NCI-H1417 (cell line): ENCODE measurements at places on chromosomes 12 and 14.

DNA sequence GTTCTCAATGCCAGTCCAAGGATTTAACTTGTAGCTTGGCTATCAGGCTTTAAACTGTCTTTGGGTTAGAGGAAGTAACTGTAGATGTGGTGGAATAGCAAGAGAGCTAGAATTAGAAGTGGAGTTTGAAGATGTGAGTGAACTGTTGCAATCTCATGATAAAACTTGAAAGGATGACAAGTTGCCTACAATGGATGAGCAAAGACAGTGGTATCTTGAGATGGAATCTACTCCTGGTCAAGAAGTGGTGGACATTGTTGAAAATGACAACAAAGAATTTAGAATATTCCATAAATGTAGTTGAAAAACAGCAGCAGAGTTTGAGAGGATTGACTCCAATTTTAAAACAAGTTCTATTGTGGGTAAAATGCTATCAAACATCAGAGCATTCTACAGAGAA is 199.0 kb downstream of the DUSP6 start:
- DNase-seq, result no peak

GRCh38 chr14:100825713-100826331 is at the start of gene MEG3:
TSS of gene MEG3 (plus strand) at chr14:100826118.
- no peak for DNase-seq

GRCh38 chr14:47300796-47301195 is 374.6 kb downstream of the MDGA2 start:
- DNase-seq, result no peak

DNA sequence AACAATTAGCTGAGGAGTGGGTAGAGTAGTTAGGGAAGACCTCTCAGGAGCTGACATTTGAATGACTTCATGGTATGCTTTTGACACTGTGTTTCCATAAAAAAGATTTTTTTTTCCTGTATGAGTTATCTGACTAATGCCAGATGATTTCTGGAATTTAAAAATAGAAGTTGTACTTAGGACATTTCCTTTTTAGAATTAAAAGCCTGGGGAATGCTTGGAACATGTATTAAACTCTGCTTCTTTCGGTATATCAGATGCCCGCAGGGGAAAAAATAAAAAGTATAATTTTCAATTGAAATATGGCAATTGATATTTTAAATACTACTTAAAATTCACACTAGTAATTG is 41.1 kb downstream of the BRMS1L start:
- no peak for DNase-seq

DNA sequence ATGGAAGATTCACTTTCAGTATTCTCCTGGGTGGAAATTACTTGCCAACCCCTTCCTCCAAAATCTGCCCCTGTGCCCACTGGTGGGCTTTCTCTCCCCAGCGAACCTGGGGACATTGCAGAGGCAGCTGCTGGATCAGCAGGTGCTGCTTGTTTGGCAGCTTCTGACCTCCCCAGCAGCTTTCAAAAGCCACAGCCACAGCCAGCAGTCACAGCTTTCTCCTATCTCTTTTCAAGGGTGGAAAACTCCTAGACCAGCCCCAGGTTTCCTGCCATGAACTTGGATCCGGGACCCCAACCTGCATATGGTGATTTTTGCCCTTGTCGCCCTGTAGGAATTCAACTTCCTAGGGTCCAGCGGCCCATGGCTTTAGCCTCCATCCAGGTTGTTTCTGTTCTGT is 330.8 kb downstream of the ADAMTS20 start:
- DNase-seq, result no peak

GRCh38 chr12:16407346-16407745 is 59.9 kb downstream of the MGST1 start:
- no peak for DNase-seq

DNA sequence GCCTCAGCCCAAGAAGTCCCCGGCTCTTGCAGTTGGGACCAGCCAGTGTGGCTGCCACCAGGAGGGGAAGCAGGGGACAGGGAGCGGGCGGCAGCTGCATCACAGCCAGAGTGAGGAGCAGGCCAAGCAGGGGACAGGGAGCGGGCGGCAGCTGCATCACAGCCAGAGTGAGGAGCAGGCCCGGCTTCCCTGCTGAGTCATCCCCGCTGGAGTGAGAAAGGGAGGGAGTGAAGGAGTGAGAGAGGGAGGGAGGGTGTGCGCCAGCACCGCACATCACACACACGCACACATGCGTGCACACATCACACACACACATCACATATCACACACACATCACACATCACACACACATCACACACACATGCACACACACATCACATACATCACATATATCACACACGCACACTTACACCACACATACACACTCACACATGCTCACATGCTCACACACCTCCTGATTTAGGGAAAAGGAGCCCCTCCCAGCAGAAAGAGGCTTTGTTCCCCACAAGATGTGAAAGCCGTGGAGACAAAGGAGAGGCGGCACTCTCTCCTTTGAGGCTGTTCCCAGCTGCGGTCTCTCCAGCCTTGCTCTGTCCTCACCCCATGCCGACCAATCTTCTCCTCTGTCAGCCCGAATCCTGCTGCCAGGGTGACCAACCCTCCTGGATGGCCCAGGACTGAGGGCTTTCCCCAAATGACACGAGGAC is 16.7 kb upstream of the ZDHHC22 start:
- DNase-seq, result peak; percentile 97

GRCh38 chr12:9124383-9125031 is 8.8 kb upstream of the A2M start:
- DNase-seq, result no peak

DNA sequence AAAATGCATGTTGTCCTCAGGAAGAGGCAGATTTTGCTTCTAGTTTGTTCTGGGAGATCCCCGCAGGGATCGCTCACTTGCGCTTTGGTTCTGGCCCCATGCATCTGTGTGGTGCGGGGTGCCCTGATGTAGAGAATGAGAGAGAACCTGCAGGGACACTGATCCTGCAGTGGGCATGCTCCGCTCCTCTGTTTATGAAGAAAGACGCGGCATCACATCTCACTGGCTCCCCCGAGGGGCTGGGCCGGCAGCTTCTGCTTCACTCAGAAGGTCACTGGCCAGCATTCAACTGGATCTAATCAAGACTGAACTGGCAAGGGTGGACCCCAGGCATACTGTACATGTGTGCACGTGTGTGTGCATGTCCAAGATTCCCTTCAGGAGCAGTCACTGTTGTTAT is 164.2 kb downstream of the CALM1 start:
- no peak for DNase-seq

- DNase-seq, result no peak
Observed at GRCh38 chr14:77603654-77604255, 12.7 kb downstream of the SPTLC2 start.

DNA sequence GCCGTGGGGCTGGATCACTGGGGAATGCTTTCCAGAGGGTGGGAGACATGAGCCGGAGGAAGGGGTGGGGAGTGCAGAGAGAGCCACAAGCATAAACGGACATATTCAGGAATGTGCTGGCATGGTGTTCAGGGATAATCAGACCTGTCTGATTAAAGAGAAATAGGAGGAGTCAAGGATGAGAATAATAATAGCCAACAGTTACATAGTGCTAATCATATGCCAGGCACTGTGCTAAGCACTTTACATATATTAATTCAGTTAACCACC is 43.7 kb downstream of the LTBP2 start:
- no peak for DNase-seq

GRCh38 chr12:117092511-117092780 is 6.8 kb downstream of the TESC start:
- no peak for DNase-seq

- no peak for DNase-seq
Observed at GRCh38 chr12:113092607-113093408, 36.3 kb downstream of the DTX1 start.

DNA sequence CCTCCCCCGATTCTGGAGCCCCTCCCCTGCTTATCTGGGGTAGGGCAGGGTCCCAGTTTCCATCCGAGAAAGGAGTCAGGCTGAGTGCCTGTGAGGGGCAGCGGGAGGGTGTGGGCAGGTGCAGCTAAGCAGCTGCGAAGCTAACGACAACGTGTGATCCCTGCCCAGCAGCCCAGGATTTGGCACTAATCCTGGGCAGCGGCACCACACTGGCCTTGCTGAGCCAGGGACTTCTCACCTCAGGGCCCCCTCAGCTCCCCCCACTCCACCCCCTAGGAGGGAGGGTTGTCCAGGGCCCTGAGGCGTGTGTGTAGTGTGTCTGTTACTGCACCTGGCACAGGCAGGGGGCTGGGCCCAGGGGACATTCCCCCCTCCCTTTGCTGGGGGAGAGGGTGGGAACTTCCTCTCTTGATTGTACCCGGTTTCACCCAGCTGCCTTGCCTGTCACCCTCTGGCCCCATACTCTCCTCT is 1.8 kb downstream of the SMIM41 start:
- no peak for DNase-seq

DNA sequence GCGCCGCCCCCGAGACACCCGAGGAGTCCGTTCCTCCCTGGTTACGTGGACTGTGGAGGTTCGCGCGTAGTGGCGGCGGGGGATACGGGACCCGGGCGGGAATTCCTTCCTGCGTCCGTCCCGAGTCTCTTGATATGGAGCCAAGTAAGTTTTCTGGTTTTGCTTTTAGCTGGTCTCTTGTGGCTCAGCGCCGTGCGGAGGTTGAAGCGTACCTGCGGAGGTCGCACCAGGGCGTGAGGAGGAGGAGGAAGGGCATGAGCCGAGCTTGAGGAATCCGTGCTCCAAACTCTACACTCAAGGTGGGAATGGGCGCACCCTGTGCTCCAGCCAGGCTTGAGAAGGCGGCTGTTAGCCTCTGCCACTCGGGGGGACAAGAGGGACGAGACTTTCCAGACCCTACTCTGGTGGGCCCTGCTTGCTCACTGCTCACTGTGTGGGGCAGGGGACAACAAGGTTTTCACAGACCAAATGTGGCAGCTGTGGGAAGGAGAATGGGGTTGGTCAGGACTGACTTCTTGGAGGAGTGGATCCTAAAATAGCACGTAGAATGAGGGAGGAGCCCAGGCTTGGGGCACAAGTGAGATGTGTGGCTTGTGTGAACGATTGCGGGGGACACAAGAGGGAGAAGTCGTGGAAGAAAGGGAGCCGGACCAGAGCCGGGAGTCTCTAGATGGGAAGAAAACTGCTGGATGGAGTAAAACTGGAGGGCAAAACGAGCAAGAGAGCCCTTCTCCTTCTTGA is 577 bp downstream of the ATG101 start:
- no peak for DNase-seq

DNA sequence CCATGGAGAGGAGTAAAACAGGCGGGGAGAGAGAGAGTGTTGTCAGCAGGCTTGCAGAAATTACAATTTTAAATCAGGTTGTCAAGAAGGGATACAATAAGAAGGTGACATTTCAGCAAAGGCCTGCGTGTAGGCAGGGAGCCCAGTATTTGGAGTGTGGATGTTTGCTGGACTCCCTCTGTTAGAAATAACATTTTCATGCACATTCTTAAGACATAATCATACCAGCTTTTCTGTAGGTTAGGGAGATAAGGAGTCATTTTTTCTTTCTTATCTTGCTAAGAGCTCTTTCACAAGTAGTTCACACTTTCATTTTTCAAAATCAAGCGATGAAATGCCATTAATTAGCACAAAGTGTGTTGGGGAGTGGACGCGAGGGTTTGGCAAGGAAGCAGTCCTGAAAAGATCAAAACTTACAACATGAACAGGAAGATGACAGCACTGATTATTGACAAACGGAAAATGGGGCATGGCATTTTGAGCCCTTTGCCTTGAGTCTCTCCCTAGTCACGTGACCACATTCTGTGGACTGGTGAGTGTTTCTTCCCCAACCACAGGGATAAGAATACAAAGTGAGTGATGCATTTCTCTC is 160.2 kb downstream of the DAD1 start:
- DNase-seq, result no peak

DNA sequence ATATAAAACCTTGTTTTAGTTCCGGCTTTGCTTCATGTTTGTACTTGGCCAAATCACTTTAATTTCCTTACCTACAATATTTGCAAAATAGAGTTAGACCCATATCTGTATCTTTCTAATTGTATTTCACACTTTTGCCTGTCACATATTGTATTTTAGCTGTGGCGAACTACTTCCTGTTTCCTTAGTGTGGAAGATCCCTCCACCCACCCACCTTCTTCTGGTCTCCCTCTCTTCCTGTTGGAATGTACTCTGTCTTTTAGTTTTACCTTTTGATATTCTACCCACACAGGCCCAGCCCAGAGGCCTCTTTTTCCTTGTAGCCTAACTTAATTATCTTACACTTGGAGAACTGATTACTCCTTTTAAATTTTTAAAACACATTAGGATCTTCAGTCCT is 78.2 kb downstream of the SCN8A start:
- DNase-seq, result no peak

DNA sequence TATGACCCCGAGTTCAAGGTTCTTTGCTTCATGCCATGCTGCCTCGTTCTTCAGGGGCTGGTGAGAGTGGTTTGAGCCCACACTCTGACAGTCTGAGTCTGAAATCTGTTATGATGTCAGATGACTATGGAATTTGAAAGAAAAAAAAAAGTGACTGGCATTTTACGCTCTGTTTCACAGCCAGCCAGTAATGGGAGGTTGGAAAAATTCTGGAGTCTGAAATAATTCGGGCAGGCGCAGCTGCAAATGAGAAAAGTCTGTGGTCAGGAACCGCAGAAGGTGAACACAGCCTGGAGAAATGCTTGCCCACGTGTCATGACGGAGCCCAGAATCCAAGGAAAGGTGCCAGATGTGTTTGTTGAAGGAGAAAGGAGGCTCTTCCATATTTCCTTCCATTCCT is 269.8 kb upstream of the PWP1 start:
- no peak for DNase-seq
